ENCODE measurements at places on chromosomes 16 and 17. TPM values are rescaled to one million over a fixed set of nuclear protein-coding genes. Genes with fewer than 3 reads are reported as not detected.

Gene APOH
- total RNA-seq: not detected

DNA sequence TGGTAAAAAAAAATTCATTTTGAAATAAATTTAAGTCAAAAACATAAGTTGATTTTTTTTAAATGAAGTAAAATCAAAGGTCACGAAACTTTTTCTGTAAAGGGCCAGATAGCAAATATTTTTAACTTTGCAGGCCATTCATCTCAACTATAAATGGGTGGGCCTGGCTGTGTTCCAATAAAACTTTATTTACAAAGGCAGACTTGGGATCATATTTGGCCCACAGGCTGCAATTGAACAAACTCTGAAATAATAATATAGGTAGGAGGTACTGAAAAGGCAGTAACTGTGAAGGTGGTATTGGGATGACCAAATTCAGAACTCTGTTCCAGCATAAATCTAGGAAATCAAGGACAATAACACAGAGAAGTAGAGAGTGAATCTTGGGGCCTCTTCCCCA, 12.2 kb upstream of the EMP2 start:
- no peak for DNase-seq

Gene SYT17
- total RNA-seq: not detected

DNA sequence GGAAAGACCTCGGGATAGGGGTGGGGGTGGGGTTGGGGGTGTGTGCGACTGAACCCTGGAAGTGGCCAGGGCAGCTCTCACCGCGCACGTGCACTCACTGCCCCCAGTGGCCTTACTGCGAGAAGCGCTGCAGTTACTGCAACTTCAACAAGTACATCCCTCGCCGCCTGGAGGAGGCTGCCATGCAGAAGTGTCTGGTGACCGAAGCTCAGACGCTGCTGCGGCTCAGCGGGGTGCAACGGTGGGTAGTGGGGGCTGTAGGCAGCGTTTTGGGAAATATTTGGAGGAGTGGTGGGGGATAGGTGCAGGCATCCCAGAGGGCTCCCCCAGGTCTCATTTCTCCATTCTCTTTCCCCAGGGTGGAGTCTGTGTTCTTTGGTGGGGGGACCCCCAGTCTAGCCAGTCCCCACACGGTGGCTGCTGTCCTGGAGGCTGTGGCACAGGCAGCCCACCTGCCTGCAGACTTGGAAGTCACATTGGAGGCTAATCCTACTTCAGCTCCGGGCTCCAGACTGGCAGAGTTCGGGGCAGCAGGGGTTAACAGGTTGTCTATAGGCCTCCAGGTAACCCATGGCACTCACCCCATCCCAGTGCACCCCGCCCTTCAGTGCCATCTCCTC, 972 bp downstream of the RSAD1 start:
- DNase-seq: peak; percentile 71

GRCh38 chr17:82230609-82231311, 1.9 kb downstream of the SLC16A3 start:
- peak; percentile 76 for DNase-seq
